ENCODE measurements at places on chromosomes 3 and 15.

GRCh38 chr3:111700054-111700453, 104.9 kb upstream of the ZBED2 start:
- no peak for DNase-seq
- no peaks in the 10 kb centered on the region for H3K27me3 ChIP-seq
- H3K27ac ChIP-seq, result no peak overlapping the region
- H3K36me3 ChIP-seq, result no peaks in the 10 kb centered on the region

DNA sequence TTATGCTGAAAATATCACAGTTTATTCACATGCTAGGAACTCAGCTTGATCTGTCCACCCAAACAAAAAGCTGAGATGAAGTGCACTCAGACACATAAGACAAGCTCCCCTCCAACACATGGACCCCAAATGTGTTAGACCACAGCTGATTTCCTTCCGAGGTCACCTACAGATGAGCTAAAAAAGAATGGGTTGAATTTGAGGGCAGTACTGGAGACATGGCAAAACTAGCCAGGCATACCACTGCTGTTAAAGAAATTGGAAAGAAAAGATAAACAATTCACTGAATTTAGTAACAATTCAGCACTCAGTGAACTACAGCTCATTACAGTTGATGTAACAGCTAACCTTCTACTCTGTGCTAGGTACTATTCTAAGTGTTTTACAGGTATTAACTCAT, 15.5 kb downstream of the PARP9 start:
- H3K4me1 ChIP-seq, result no peaks in the 10 kb centered on the region
- no peaks in the 10 kb centered on the region for H3K27me3 ChIP-seq
- no peak overlapping the region for H3K4me3 ChIP-seq
- peaks cover 4% of the 10 kb centered on the region for H3K36me3 ChIP-seq

GRCh38 chr3:186515125-186515524, 29.1 kb downstream of the CRYGS start:
- H3K27me3 ChIP-seq, result peaks cover 43% of the 10 kb centered on the region
- no peak for DNase-seq
- no peak overlapping the region for H3K27ac ChIP-seq
- no peak overlapping the region for H3K4me3 ChIP-seq

DNA sequence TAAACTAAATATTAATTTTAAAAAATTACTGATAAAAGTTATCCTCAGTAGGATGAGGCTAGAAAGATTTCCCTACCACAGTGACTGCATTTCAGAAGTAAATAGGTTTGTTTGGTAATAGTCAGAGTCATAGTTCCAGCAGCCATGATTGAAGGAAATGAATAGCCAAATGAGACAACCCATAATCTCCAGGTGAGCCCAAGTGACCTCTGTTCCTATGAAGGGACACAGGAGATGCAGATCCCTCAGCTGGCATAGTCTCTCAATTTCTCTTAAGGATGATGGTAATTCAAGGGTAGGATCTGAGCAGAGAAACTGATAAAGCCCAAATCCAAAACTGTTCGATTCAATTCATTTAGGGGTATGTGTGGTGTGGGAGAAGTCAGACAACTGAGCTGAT, 461.8 kb downstream of the RAP2B start:
- no peak overlapping the region for H3K4me3 ChIP-seq
- H3K36me3 ChIP-seq, result no peaks in the 10 kb centered on the region
- no peak for DNase-seq
- no peaks in the 10 kb centered on the region for H3K27me3 ChIP-seq
- H3K4me1 ChIP-seq, result no peaks in the 10 kb centered on the region

DNA sequence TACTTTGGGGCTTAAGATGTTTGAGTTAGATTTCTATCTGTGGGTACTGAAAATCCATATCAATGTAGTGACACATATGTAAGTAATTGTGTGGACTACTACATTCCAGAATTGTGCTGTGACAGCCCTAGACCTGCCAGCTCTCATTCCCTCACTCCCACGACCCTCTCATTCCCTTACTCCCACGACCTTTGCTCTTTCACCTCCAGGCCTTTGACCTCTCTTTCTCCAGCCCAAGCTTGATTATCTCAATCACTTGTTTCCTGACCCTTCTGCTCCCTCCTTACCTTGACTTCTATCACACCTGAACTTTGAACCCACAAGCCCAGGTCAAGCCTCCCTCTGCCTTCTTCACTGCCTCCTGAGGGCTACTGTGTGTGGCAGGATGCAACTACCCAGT, 3.6 kb upstream of the RUVBL1 start:
- DNase-seq, result no peak
- no peak overlapping the region for H3K4me3 ChIP-seq
- H3K4me1 ChIP-seq, result peaks cover 7% of the 10 kb centered on the region
- no peaks in the 10 kb centered on the region for H3K36me3 ChIP-seq
- H3K27me3 ChIP-seq, result peaks cover 4% of the 10 kb centered on the region
